ENCODE measurements at places on chromosomes 11 and 22. TPM values are rescaled to one million over a fixed set of nuclear protein-coding genes. Genes with fewer than 3 reads are reported as not detected.
A peak's percentile ranks its signal among the peaks of the same experiment; 100 is the strongest.

- DNase-seq = peak; percentile 39
These were observed 1.6 kb upstream of the LGALS2 start for GRCh38 chr22:37581504-37581903.

GRCh38 chr11:118290923-118291322 is 13.6 kb upstream of the CD3E start:
- peak; percentile 52 for DNase-seq

DNA sequence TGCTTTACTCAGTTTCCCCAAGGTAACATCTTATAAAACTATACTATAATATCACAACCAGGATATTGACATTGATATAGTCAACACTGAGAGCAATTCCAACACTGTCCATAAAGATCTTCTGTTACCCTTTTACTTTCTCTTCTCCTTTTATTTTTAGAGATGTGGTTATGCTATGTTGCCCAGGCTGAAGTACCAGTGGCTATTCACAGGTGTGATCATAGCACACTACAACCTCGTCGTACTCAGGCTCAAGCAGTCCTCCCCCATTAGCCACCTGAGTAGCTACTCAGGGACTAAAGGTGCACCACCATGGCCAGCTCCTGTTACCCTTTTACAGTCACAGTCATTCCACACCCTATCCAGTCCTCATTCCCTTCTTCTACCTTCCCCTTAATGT is 119.7 kb downstream of the CWF19L2 start:
- DNase-seq = no peak

DNA sequence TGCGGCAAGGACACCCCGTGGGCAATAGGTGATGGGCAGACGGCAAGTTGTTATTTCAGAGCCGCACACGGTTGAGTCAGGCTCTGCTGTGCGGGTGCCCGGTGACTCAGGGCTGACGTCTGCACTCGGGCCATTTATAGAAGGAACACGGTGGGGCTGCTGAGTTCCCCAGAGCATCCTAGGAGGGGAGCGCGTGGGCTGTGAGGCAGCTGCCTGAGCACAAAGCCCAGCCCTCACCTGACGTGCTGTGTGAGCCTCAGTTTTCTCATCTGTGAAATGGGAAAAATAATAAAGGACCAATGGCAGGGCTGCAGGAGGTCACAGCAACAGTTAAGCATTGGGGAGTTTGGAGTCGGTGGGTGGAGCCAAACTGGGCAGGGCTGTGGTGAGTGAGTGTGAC is 11.3 kb upstream of the RHOD start:
- peak; percentile 87 for DNase-seq

DNA sequence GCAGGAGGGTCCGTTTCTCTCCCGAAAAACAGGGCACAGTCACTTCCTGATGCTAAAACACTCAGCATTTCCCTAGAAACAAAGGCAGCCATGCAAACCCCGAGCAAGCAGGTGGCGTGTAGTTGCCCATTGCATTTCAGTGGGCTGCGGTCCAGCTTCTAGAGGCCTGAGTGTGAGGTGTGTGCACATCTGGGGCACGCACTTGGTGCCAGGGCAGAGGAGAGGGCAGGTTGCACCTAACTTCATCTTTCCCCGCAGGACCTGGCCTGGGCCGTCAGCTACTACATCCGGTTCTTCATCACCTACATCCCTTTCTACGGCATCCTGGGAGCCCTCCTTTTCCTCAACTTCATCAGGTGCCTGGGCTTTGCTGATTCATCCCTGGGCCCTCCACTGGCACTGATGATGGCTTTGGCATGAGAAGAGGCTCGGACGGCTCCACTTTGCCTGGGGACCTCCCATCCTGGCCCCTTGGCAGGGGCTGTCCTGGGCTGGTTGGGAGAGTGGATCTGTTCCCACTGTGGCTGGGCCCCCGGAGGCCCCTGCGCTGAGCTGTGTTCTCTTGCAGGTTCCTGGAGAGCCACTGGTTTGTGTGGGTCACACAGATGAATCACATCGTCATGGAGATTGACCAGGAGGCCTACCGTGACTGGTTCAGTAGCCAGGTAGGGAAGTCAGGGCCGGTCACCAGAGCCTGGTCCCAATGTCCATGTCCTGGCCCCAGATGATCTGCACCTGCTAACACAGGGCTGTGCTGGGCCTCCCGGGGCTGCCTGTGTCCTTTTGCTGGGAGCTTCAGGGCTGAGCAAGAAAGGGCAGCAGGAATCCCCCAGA is 28.4 kb downstream of the FADS3 start:
- peak; percentile 39 for DNase-seq

DNA sequence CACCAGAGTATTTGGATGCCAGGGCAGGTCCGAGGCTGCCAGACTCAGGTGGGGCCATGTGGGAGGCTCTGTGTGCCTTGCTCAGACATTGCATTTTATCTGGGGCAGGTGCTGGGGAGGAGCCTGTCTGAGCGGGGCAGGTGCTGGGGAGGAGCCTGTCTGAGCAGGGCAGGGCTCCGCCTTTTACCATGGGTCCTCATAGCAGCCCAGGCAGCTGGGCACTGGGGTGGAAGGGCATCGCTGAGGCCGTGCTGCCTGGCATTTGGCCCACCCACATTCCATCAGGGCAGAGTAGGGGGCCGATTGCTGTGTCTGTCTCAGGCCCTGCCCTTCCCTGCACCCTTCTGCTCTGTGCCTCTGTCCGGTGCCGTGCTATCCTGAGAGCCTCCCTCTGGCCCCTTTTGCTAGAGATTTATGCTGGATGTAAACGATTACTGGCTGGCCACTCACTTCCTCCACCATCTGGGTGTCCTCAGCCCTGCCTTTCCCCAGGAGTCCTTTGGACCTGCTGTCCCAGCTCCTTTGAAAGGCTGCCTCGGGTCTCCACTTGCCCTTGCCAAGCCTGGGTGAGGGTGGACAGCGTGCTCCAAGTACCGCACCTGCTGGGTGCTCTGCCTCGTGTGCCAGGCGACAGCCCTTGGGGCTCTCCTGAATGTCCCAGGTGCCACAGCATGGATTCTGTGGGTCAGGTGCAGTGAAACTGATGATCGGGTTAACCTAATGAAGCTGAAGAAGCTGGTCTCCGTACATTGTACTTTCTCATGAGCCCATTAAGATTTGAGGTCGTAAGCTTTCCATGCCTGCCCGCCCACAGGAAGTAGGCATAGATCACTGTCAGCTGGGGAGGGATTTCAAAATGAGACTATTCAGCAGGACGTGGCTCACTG is 281.6 kb downstream of the TBC1D22A start:
- DNase-seq = peak; percentile 6

DNA sequence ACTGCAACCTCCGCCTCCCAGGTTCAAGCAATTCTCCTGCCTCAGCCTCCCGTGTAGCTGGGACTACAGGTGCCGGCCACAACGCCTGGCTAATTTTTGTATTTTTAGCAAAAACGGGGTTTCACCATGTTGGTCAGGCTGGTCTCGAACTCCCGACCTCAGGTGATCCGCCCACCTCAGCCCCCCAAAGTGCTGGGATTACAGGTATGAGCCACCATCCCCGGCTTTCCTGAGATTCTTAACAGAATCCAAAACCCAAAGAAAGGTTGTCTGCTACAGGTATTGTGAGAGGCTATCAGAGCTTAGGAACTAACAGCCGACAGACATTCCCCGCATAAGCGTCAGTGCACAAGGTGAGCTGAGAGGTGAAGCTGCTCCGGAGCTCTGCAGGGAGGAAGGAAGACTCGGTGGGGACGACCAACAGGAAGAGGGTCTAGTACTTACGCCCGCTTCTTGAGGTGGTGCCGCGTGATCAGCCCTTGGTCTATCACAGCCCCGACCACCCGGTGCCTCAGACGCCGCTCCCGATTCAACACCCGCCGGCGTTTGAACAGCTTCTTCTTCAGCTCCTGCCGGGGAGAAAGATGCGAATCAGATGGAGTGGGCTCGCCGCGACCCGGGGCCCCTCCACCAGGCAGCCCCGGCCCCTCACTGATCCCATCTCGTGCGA is 470 bp downstream of the C11orf98 start:
- DNase-seq = peak; percentile 70

- no peak for DNase-seq
These were observed 23.0 kb downstream of the KCNE3 start for GRCh38 chr11:74444173-74444826.

- DNase-seq = no peak
These were observed 223.1 kb upstream of the B3GAT1 start for GRCh38 chr11:134634897-134635831.

Gene APOBEC3G
- 23.4 TPM for total RNA-seq

Gene KCTD17
- 6.8 TPM for total RNA-seq

Gene ACTN3
- total RNA-seq = not detected

Gene OR5P2
- not detected for total RNA-seq

Gene KDELR3
- 83.7 TPM for total RNA-seq

Gene KCNJ1
- not detected for total RNA-seq
